ENCODE measurements at places on chromosomes 4 and X.

DNA sequence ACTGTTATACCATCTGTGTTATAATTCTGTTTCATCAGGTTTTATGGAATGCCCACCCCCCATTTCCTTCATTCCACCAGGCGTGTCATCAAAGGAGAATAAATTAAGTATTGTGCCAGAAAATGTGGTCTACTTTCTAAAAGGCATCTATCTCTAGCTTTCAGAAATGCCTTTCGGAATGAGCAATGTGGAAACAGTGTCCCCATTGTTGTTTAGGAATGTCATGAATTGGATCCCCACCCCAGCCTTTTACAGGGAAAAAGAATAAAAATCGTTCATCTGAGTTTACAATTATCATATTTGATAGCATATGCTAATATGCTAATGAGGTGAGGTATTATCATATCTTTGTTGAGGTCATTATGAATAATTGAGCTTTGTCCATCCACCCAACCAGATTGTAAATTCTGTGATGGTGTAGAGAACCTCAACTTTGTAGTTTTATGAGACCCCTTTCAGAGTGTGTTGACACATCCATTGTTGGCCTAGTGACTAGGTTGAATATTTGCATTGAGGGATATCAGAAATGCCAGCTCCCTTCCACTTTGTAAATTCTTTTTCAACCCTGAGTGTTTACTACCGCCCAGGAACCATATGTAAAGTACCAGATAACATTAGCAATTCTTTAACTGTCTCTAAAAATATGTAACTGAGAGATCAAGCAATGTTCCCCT lies 56.2 kb upstream of the CCDC160 start:
- no peak for DNase-seq

DNA sequence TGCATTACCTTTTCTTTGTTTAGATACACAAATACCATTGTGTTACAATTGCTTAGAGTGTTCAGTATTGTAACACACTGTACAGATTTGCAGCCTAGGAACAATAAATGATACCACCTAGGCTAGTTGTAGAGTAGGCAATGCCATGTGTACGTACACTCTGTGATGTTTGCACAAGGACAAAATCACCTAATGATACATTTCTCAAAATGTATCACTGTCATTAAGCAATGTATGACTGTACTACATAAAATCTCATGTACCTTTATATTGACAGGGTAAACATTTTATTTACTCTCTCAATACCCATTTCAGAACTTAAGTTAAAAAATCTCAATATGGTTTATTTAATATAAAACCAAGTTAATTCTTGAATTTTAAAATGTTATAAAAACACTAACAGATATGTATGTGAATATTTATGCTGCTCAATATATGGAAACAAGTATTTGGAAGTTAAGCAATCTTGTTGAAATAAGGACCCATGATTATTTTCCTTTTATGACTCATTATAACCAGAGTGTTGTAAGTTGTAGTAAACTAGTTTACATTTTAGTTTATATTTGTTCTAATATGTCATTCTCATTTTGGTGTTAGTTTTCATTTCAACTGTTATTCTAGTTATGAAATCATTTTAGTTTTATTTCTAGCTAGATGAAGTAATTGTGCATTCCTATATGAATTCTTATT lies 409.2 kb downstream of the TLL1 start:
- no peak for DNase-seq

GRCh38 chr4:140358281-140358680 lies 15.2 kb upstream of the SCOC start:
- DNase-seq = no peak

- DNase-seq = no peak
Observed at GRCh38 chr4:122700178-122700725, 32.3 kb upstream of the BBS12 start.

DNA sequence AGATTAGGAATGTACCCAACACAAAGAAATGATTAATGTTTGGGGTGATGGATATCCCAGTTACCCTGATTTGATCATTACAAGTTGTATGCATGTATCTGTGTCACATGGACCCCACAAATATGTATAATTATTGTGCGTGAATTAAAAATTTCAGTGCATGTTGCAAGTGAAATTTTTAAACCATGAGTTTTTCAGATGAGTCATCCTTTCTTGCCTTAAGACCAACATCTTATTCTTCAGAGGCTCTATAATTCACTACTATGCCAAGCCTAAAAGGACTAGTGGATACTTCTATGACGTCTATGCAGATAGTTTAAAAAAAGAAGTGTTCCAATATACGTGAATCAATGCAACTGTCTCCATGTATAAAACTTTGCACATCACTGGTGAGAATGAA lies 113.0 kb upstream of the SH3RF1 start:
- DNase-seq = no peak

- no peak for DNase-seq
Observed at GRCh38 chr4:153095448-153096204, 108.6 kb upstream of the TRIM2 start.

DNA sequence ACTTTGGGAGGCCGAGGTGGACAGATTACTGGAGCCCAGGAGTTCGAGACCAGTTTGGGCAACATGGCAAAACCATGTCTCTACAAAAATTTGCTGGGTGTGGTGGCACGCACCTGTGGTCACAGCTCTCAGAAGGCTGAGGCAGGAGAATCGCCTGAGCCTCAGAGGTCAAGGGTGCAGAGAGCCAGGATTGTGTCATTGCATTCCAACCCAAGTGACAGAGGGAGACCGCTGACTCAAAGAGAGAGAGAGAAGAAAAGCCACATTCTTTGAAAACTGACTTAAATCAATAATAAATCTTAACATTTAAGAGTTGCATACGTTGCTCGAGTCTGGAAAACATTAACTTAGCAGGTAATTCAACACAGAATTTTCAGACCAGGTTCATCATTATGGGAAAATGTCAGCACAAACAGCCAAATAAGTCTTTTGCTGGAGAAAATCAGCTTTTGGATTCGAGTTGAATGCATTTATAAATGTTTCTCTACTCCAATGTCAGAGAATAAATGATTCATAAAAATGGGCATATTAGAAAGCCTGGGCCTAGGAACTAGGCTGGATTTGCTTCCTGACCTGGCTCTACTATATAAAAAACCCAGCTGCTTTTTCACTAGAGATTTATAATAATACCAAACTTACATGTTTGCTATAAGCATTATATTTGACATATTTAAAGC lies 68.3 kb upstream of the RBPJ start:
- DNase-seq = no peak

GRCh38 chr4:38710053-38710452 lies 46.1 kb downstream of the KLF3 start:
- no peak for DNase-seq

GRCh38 chrX:28848707-28849106 lies 261.5 kb downstream of the IL1RAPL1 start:
- DNase-seq = no peak

DNA sequence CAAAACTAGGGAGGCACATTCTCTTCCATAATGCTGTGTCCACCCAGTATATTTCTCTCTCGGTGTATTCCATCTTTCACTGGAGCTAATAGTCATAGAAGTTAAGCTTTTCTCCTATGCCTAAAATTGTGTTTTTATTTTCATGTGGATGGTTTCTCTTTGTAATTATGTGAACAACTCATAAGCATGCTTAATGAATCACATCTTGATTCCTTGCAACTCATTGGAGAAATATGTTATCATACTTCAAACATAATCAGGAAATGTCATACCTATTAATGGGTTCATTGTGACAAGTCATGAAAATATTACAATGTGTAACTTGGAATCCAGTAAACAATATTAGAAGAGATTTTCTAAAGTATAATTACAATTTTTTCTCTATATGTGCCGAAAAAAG lies 186.3 kb downstream of the SLC7A11 start:
- no peak for DNase-seq

DNA sequence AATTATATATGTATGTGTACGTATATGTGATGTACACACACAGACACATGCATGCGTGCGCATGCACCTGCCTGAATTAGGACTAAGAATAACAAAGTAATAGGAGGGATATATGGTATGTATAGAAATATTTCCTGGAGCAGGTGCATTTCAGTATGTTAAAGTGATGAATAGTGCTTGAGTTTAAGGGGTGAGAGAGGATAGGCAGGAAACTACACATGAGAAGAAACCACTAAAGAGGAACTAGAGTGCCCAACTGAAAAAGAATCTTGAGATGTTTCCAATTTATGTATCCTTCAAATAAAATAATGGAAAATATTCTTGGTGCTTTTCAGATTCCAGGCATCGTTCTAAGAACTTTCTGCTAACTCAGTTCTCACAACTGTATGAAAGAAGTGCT lies 52.6 kb upstream of the UNC5C start:
- DNase-seq = no peak

GRCh38 chr4:152431291-152431690 lies 104.6 kb downstream of the FBXW7 start:
- DNase-seq = no peak

DNA sequence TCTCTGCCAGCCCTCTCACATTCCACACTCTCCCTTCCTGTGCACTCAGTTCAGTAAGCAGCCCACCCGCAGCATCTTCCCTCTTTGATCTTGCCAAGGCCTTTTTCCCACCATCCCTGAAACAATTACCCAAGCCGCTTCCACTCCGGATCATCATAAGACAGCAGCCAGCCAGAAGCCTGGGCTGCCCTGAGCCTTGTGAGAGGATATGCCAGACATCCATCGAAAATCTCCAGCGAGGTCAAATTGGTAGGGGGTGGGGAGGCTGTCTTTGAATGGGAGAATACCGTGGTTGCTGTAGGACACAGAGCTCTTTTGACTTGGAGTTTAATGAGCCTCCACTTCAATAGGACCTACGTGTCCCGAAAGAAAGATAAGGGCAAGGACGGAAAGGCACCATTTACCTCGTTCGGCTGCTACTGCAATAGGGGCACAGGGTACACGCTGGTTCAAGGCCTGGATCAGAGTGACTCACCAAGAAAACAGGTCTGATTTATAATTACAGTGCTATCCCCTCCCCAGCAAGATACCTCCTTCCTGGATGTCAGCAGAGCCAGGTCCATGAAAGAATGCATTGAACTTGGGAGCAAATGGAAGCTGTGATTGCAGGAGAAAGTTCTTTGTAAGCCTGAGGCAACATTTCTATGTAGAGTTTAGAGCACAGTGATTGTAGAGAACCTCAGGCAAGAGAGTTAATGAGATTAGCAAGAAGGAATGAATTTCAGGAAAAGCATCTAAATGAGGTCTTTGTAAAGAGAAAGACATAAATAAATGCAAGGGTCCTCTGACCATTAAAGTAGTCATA lies 39.5 kb downstream of the AMOT start:
- peak; percentile 16 for DNase-seq

DNA sequence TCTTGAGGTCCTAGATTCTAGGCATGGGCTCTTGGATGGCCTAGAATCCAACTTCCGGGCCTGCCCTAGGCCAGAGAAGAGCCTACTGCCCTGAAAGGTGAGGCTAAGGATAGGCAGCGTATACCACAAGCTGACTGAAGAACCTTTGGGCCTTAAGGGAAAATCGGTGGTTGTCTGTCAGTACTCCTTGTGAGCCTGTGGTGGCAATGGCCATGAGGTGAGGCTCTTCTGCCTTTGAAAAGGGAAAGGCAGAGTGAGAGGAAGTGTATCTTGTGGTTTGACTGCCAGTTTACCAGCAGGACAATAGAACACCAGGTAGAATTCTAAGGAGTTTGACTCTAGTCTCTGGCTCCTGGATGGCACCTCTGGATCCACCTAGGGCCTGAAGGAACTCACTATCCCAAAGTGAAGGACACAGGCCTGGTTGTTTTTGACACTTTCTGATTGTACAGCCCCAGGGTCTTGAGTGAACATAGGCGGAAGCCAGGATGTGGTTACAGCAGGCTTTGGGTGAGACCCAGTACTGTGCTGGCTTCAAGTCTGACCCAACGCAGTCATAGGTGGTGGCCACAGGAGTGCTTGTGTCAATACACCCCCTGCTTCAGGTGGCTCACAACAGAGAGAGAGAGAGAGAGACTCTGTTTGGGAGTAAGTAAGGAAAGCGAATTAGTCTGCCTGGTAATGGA lies 20.9 kb downstream of the ITIH6 start:
- DNase-seq = no peak

DNA sequence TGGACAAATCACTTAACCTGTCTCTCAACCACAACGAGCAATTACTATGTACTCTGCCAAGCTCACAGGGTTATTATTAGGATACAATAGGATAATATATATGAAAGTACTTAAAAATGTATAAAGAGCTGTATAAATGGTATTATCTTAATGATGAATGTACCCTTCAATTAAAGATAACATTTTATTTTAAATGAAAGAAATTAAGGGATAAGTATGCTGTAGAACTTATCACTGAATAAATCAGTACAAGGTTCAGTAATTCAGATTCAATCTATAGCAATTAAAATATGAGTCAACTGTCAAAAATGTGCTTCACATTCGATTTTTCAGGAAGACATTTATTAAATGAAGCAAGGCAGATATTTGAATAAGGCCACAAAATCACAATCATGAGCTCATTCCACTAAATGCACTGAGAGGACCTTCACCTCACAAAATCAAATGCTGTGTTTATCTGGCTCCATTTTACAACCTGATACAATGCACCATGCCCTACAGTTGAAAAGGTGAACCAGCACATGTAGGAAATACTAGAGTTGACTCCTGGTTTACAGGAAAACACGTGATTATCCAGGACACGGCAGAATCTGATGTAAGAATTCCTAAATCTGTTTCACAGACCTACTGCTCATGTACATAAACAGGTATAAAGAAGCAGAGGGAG lies 4.4 kb downstream of the LRCH2 start:
- DNase-seq = no peak

DNA sequence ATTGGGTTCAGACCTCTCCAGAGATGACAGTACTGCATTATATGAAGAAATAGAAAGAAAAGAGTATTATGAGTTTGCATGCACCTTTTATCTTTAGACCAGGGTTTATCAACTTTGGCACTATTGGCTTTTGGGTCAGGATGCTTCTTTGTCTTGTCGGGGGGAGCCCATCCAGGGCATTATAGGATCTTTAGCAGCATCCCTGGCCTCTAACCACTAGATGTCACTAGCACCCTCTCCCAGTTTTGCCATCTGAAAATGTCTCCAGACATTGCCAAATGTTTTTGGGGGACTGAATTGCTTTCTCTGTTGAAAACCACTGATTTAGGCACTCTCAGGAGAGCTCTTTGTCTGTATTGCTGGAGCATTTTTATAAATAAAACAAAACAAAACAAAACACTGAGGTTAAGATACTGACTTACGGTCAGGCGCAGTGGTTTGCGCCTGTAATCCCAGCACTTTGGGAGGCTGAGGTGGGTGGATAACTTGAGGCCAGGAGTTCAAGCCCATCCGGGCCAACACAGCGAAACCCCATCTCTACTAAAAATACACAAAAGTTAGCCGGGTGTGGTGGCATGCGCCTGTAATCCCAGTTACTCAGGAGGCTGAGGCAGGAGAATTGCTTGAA lies 23.6 kb downstream of the CA5B start:
- DNase-seq = peak; percentile 54

GRCh38 chr4:74308215-74308614 lies at the start of gene EPGN:
EPGN (plus strand) TSS chr4:74308470; CDS start chr4:74308534, 64 bp downstream.
- no peak for DNase-seq

DNA sequence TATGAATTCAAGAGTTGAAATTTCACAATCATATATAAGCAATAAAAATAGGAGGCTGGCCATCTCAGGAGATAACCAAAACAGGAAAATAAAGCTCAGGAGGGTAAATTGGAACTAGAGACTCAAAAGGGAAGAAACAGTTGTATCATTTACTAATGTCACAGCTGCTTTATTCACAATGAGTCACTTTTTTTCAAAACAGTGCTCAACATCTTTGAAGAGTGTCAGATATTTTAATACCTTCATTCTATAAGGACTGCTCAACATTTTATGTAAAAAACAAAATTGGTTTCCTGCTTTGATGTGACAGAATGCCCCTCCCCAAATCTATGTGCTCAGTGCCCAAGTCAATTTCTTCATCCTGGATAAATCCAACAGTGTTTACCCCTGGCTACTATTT lies 97.7 kb downstream of the DDX60 start:
- DNase-seq = no peak

- DNase-seq = no peak
Observed at GRCh38 chrX:16711893-16712547, 449 bp downstream of the CTPS2 start.

Data from retina (tissue), 1 donor.